Fibroblast of lung (primary cell): ENCODE measurements at places on chromosomes 7 and 10. TPM values are rescaled to one million over a fixed set of nuclear protein-coding genes. Genes with fewer than 3 reads are reported as not detected.

GRCh38 chr7:25970911-25971310 lies 181.1 kb upstream of the NFE2L3 start:
- H3K36me3 ChIP-seq = no peaks in the 10 kb centered on the region
- H3K27ac ChIP-seq = no peak overlapping the region
- no peaks in the 10 kb centered on the region for H3K4me1 ChIP-seq
- DNase-seq = no peak
- no peaks in the 10 kb centered on the region for H3K27me3 ChIP-seq
- H3K4me3 ChIP-seq = no peak overlapping the region

GRCh38 chr10:118383699-118384098 lies 41.6 kb upstream of the FAM204A start:
- H3K36me3 ChIP-seq = no peaks in the 10 kb centered on the region
- no peaks in the 10 kb centered on the region for H3K4me1 ChIP-seq
- H3K27ac ChIP-seq = no peak overlapping the region
- H3K4me3 ChIP-seq = no peak overlapping the region

GRCh38 chr7:124728610-124729009 lies 37.0 kb downstream of the GPR37 start:
- H3K36me3 ChIP-seq = no peaks in the 10 kb centered on the region
- no peak overlapping the region for H3K27ac ChIP-seq
- H3K27me3 ChIP-seq = no peaks in the 10 kb centered on the region
- DNase-seq = no peak

GRCh38 chr10:118748041-118748440 lies 6.7 kb downstream of the CACUL1 start:
- no peak overlapping the region for H3K4me3 ChIP-seq
- H3K36me3 ChIP-seq = no peaks in the 10 kb centered on the region
- no peak overlapping the region for H3K27ac ChIP-seq
- no peaks in the 10 kb centered on the region for H3K4me1 ChIP-seq

- no peaks in the 10 kb centered on the region for H3K36me3 ChIP-seq
- H3K4me3 ChIP-seq = no peak overlapping the region
- no peaks in the 10 kb centered on the region for H3K4me1 ChIP-seq
- DNase-seq = peak; percentile 23
Measured at GRCh38 chr10:33015761-33016547, 57.9 kb upstream of the ITGB1 start.

The PRPS1L1 gene
- not detected in 2 replicates for total RNA-seq

The CREB5 gene
- total RNA-seq = 3.1 and 28.4 TPM in 2 replicates

The DLX6 gene
- total RNA-seq = under 0.01 TPM in 1 of 2 replicates, not detected in the other

GRCh38 chr7:1666823-1667565 lies 3.1 kb upstream of the ELFN1 start:
- no peaks in the 10 kb centered on the region for H3K4me1 ChIP-seq
- no peaks in the 10 kb centered on the region for H3K36me3 ChIP-seq
- peak; percentile 27 for DNase-seq
- H3K4me3 ChIP-seq = no peak overlapping the region
- H3K27ac ChIP-seq = no peak overlapping the region

DNA sequence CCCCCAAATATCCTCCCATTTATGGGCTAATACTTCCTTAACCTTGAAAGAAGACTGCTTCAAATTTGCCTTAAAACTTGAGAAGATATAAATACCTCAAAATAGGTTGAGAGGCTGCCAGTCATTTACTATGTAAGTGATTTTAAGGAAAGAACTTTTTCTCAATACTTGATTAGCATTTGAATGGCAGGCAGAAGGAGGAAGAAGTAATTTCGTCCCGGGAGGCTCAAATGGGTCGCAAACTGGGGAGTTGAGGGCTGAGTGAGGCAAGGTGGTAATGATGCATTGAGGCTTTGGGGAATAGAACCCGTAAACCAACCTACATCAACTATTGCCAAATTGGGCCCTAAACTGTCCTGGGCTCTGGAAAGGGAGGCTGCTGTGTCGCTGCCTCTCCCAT lies 11.1 kb downstream of the CAMK1D start:
- no peak for DNase-seq
- no peaks in the 10 kb centered on the region for H3K36me3 ChIP-seq
- no peaks in the 10 kb centered on the region for H3K27me3 ChIP-seq
- H3K4me3 ChIP-seq = no peak overlapping the region
